ENCODE measurements at places on chromosomes 4 and X.

- DNase-seq: no peak
Observed at GRCh38 chr4:75172551-75172950, 239.6 kb downstream of the PARM1 start.

DNA sequence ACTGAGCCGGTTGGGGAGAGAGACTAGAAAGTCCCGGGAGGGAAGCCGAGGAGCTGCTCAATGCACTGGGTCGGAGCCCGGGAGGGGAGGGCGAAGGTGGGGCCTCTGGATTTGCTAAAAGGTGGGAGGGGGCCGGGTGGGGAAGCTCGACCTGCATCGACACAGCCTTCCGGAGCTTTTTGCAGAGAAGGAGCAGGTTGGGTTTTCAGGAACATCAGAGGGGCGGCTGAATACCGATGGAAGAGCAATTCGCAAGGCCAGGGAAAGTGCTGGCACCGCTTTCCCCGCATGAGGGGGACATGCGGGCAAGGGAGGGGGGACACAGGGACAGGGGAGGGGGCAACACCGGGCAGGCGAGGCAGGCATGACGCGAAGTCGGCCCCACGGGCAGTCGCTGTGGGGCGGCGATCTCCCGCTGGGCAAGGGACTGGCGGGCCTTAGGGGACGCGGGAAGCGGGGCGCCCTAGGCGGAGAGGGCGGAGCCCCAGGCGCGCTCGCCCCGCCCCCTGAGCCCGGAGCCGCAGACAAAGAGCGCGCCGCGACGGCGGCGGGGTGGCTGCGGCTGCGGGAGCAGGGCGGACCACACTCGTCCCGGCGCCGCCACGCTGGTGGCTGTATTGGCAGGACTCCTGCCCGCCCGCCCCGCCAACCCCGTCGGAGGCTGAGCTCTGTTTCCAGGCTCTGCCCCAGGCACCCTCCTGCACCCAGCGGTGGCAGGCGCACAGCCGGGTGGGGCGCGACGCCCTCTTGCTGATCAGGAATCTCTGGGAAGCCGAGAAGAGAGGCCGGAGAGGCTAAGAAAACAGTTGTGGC is 11.6 kb downstream of the PDZD4 start:
- peak; percentile 41 for DNase-seq

GRCh38 chr4:170306208-170306607 is 216.5 kb upstream of the AADAT start:
- no peak for DNase-seq

DNA sequence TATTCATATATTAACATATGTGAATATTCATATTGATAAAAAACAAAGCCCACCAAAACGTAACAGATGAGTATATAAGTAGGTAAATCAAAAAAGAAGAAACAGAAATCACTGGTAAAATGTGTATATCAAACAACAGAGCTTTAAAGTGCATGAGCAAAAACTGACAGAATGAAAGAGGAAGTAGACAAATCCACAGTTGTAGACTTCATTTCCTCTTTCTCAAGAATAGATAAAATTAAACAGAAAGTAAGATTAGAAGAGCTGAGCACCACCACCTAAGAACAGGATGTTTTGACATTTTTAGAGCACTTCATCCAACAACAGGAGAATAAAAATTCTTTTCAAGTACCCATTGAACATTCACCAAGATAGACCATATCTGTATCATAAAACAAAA is 64.6 kb downstream of the CNKSR2 start:
- no peak for DNase-seq

DNA sequence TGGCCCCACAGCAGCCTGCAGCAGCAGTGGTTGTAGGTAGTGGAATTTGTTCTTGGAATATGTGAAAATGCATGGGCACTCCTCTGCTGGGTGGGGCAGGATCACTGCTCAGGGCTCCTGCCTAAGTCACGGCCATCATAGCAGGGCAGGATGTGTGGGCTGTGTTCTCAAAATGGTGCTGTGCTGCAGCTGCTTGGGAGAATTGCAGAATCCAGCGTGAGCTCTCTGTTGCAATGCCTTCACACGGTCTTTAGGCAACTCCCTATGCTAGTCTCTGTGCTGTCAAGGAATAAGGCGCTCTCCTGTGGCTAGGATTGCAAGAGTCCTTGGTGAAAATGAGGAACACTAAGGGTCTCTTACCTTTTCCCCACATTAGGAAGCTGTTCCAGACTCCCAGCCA is 42.9 kb downstream of the F8 start:
- DNase-seq: no peak

GRCh38 chrX:69162361-69162865 is 2.8 kb downstream of the PJA1 start:
- DNase-seq: no peak

DNA sequence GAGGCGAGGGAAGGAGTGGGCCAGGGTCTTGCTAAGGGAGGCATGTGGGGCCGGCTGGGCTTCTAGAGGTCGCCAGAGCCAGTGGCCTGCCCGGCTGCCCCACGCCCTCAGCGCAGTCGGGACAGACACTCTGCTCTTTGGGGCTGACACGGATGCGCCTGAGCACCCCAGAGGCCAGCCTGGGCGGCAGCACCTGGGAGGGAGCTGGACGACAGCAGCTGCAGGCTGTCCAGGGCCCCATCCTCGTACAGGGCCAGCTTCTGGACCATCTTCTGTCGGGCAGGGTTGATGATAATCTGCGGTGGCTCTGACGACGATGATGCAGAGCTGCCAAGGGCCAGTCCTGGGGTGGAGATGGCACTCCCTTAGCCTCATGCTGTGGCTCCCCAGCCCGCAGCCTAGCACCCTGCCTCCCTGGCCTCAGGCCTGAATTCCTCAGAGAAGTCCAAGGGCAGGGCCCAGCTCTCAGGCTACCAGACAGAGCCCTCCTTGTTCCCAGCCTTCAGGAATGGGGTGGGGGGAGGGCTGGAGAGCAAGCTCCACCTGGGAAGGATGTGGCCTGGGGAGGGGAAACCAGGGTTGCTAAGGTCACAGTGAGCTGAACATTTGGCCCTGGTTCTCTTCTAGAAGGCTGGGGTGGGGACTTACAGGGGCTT is 7.2 kb downstream of the IRAK1 start:
- no peak for DNase-seq

GRCh38 chr4:62560858-62561257 is 1360.7 kb downstream of the ADGRL3 start:
- DNase-seq: no peak

DNA sequence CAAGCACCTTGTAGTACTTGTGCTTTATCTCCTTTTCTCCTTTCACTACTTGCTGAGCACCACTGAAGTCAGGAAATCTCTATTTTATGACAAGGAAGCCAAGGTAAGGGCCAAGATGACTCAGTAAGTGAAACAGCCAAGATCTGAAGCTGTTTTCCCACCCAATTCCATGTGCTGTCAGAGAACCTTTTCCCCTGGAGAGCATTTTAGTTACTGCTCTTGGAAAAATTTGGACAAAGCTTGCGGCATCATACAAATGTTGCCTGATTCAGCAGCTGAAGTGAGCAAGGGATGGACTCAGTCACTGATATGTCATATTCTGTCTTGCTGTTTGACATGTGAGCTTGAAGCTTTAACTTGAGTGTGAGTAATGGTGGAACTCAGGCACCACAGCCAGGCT is 391.4 kb downstream of the RAB28 start:
- DNase-seq: no peak

- DNase-seq: peak; percentile 60
Observed at GRCh38 chr4:1055721-1056590, 44.5 kb downstream of the FGFRL1 start.

GRCh38 chr4:163618845-163619244 is 124.4 kb downstream of the TMA16 start:
- DNase-seq: no peak

GRCh38 chr4:112808001-112808400 is 171.1 kb downstream of the LARP7 start:
- DNase-seq: no peak

DNA sequence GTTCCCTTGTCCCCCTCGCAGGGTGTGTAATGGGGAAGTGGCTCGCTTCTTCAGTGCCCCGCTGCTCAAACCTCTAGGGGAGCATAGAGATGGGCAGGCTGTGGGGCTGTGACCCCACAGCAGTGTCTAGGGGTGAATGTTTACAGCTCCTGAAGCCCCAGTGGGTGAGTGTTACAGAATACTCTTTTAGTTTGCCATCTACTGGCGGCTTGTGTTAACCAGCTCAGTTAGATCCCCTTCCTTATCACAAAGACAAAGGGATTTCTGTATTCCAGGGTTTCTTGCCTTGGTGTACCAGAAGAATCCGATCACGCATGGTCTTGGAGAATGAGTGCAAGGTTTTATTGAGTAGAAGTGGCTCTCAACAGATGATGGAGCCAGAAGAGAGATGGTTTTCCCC is 108.1 kb upstream of the IQCM start:
- DNase-seq: no peak

GRCh38 chr4:186400676-186401075 is 134.7 kb downstream of the F11 start:
- no peak for DNase-seq

- no peak for DNase-seq
Observed at GRCh38 chrX:131264665-131265064, 24.4 kb downstream of the IGSF1 start.

DNA sequence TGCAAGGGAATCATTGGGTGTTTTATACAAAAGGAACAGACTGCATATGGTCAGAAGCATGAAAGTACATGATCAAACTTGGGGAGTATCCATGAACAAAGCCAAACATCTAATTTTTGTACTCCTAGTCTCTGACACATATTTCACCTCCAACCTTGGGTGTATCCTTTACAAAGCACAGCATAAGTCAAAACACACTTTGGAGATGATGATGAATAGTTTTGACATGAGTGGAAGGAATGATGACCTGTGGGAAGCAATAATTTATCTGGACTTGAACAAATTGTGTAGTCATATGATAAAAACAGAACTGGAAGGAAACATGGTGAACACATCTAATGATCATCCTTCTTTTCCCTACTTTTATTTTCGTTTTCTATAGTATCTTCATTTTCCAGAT is 108.7 kb upstream of the PLS3 start:
- no peak for DNase-seq

DNA sequence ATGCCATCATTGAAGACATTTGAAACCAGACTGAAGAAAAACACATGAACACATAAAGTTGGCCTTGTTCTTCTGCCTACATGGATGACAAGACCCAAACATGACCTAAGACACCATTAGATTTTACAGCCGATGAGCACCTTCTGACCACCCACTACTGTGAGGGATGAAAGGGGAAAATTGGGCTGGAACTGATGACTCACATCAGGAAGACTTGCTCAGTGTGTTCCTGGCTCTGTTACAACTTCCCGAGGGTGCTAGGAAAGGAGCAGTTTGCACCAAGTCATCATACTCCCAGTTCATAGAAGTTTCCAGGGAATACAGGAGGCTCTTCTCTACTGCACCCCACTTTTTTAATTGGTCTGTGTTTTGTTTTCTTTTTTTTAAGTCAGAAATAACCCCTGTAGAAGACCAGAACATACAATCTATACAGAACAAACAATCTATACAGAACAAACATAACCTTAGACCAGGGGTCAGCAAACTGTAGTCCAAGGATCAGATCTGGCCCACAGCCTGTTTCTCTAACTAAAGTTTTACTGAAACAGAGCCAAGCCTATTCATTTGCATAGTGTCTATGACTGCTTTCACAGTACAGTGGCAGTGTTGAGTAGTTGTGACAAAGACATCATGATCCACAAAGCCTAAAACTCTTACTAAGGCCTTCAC is 25.3 kb downstream of the BTC start:
- DNase-seq: no peak

GRCh38 chrX:105565856-105566255 is 256.5 kb upstream of the NRK start:
- no peak for DNase-seq

- no peak for DNase-seq
Observed at GRCh38 chr4:186037692-186038658, 31.0 kb upstream of the TLR3 start.

- DNase-seq: no peak
Observed at GRCh38 chrX:20951016-20951810, 423.0 kb upstream of the CNKSR2 start.

GRCh38 chrX:149313871-149314371 is 191.2 kb downstream of the IDS start:
- DNase-seq: no peak

DNA sequence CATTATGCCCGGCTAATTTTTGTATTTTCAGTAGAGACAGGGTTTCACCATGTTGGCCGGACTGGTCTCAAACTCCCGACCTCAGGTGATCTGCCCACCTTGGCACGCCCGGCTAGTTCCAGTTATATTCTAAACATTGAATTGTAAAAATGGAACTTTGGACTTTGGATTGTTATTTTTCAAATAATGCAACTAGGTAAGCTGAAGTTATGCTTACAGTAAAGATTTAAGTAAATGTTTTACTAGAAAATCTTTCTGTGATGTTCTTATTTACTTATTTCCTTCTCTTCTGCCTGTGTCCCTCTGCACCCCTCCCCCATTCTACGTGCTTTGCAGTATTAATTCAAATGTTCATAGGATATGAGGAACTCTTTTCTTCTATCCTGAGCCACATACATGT is 26.1 kb downstream of the GK start:
- DNase-seq: no peak

DNA sequence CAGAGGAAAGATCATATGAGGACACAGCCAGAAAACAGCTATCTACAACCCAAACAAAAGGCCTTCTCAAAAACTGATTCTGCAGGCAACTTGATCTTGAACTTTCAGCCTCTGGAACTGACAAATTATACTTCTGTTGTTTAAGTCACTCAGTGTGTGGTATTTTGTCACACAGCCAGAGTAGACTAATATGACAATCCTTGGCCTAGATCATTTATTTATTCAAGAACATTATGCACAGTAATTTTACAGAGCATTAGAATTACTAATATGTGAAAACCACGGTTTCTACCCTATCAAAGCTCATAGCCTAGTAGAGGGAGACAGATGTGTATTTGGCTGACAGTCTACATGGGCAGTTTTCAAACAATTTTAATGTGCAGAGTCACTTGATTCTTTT is 167.8 kb upstream of the PCDH18 start:
- no peak for DNase-seq

GRCh38 chr4:81634165-81634564 is 162.5 kb upstream of the RASGEF1B start:
- DNase-seq: no peak

DNA sequence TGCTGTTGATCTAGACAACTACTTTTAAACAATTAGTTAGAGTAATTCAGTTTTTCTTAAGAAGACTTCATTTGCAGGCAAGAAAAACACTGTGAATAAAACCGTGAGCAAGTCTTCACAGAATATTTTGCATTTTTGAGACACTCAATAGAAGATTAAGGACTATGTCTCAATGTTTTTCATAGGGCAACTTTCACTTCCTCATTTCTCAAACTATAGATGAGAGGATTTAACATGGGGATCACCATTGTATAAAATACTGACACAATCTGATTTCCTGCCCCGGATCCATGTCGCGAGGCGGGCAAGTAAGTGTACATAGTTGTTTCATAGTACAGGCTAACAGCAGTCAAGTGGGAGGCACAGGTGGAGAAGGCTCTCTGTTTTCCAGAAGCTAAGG is 108.8 kb upstream of the IGSF1 start:
- no peak for DNase-seq

GRCh38 chr4:8536467-8536866 is 43.7 kb upstream of the GPR78 start:
- no peak for DNase-seq

DNA sequence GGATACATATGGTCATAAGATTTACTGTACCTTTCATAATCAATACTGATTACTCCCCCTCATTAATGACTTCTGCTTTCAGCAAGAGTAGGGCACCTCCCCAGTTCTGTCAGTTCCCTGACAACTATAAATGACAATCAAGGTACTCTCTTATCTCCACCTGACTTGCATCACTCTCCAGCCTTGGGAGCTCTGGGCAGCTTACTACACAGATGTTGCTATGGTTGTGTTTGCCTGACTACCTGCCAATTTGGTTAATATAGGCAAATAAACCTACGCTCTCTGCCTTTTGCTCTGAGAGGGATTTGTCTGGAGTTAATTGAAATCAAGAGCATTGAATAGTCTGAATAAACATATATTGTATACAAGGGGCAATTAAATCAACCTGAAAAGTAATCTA is 22.8 kb upstream of the MAP7D3 start:
- no peak for DNase-seq
